MG63 (cell line): ENCODE measurements at places on chromosomes 5 and 9. TPM values are rescaled to one million over a fixed set of nuclear protein-coding genes. Genes with fewer than 3 reads are reported as not detected.

DNA sequence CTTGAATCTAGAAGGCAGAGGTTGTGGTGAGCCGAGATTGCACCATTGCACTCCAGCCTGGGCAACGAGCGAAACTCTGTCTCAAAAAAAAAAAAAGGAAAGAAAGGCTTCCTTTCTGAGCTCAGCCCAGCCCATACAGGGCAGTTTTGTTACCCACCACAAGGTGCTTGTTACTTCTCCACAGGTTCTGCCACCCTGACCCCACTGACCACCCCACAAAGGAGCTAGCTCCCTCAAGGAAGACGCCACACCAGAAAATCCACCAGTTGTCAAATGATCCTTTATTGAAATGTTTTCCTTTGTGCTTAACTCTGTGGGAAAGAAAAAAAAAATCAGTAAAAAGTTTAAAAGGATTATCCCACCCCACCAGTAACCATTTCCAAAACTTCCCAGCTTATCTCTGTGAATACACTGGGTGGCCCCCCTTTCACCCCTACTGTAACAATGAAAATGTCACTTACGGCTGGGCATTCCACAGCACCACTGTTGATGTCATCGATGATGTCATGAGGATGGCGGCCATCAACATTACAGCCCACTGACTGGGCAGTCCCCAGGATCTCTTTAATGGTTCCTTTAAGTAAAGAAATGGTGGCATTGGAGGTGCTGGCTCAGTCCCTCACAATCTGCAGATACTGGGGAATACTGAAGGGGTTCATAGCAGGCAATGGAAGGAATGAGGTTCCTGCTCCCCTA is 3.6 kb downstream of the RPL12 start:
- DNase-seq = no peak

GRCh38 chr5:76441101-76441500 is 38.0 kb downstream of the IQGAP2 start:
- no peak for DNase-seq

- DNase-seq = no peak
Observed at GRCh38 chr9:101925498-101925897, 187.1 kb upstream of the GRIN3A start.

DNA sequence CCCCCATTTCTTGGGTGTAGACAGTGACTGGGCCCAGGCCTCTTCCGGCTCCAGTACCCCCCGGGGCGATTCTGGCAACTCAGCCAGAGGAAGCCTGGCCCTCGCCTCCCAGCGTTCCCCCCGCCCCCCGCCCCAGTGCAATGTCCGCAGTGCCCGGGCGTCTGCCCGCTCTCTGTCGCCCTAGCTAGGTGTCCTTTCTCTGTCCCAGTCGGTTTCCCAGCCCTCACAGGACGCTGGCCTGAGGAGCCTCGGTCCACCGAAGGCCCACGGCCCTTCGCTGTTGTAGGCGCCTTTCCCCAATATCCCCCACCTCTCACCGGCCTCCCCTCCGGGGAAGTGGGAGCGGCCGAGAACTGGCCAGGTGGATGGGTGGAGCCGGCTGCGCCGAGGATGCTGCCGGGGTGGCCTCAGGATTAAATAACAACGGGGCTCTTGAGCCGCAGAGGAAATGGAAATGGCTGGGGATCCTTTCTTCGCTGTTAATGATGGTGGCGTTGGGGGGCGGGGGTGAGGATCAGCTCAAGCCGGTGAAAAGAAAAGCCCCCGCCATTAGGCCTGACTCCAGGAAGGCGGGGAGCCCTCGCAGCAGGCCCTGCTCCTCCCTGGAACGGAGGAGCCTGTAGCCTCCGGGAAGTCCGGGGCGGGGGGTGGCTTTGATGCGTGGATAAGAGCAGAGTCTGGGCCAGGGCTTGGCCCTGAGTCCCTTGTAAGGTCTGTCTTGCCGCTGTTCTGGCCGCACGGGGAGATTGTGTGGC is 1.1 kb upstream of the SPRY4 start:
- peak; percentile 96 for DNase-seq

Gene NCS1
- 16.6 and 34.4 TPM in 2 replicates for total RNA-seq
